Fibroblast of skin of abdomen (primary cell): ENCODE measurements at places on chromosomes 2 and 18.

GRCh38 chr2:226185616-226186211 is 613.9 kb downstream of the IRS1 start:
- DNase-seq = peak; percentile 96

- no peak for DNase-seq
Observed at GRCh38 chr2:161107265-161107664, 53.0 kb upstream of the TANK start.

DNA sequence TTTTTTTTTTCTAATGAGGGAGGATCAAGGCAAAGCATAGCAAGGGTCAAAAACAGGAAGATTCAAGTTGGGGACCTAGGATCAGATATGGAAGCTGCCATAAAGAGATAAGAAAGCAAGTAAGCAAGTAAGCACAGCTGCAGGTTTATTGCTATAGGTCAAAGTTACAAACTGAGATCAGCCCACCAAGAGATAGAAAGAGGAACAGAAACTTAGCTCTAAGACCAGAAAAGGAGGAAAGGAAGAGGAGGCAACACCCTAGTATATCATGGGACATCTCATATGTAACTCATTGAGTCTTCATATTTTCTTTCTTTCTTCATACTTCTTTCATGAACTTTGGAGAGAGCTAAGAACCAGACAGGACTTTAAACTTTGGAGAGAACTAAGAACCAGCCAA is 295.9 kb upstream of the CRIM1 start:
- no peak for DNase-seq

DNA sequence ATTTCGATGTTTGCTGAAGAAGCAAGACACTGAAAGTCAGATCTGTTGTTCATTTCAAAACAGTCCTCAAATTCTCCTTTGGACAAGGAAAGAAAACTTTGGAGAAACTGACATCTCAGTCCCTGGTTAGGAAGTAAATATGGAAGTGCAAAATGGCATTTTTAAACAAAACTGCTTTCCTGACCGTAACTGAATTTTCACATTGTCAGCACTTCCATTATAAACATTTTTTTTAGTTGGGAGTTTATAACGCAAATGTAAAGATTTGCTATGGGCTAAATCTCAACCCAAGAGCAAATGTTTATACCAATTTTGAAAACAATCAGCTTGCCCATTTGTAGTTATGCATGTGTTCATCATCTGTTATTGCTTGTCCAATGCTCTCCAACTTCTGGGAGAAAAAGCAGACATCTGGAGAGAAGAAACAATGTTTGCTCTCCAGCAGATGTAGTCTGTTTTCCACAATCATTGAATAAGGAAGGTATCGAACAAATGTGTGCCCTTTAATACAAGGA is 520.1 kb downstream of the ARHGAP15 start:
- no peak for DNase-seq

- DNase-seq = peak; percentile 79
Observed at GRCh38 chr2:174873471-174873870, 109.2 kb upstream of the CHRNA1 start.

- DNase-seq = no peak
Observed at GRCh38 chr2:168939918-168940317, 38.8 kb downstream of the G6PC2 start.
